G401 (cell line): ENCODE measurements at places on chromosomes 2 and 18. TPM values are rescaled to one million over a fixed set of nuclear protein-coding genes. Genes with fewer than 3 reads are reported as not detected.

The ONECUT2 gene
- not detected in 2 replicates for total RNA-seq

The NETO1 gene
- not detected in 2 replicates for total RNA-seq

The SERPINB3 gene
- total RNA-seq = not detected in 2 replicates

The PDCD1 gene
- total RNA-seq = 0.62 TPM in 1 of 2 replicates, not detected in the other

The DES gene
- total RNA-seq = not detected in 2 replicates

The SAG gene
- 0.80 TPM in 1 of 2 replicates, not detected in the other for total RNA-seq

The TMEM247 gene
- not detected in 2 replicates for total RNA-seq

The SELENOI gene
- total RNA-seq = 9.2 and 15.2 TPM in 2 replicates

The NOSTRIN gene
- not detected in 2 replicates for total RNA-seq

The REG1B gene
- total RNA-seq = not detected in 2 replicates

The FRZB gene
- total RNA-seq = 2.0 TPM in 1 of 2 replicates, not detected in the other

The GPR35 gene
- total RNA-seq = 0.86 TPM in 1 of 2 replicates, not detected in the other

The TRIM43 gene
- total RNA-seq = 0.12 and 6.3 TPM in 2 replicates

The AOX1 gene
- total RNA-seq = not detected in 2 replicates

The WDR12 gene
- total RNA-seq = 43.6 and 112 TPM in 2 replicates

The MAB21L4 gene
- not detected in 2 replicates for total RNA-seq

The SCG2 gene
- total RNA-seq = 2.9 and 3.4 TPM in 2 replicates

The WNT10A gene
- 0.12 and 1.4 TPM in 2 replicates for total RNA-seq

The AKAIN1 gene
- total RNA-seq = not detected in 2 replicates

The MBOAT2 gene
- total RNA-seq = 51.1 and 90.5 TPM in 2 replicates

The TCF23 gene
- not detected in 2 replicates for total RNA-seq

The RNF103 gene
- total RNA-seq = 10.9 and 13.4 TPM in 2 replicates

The B3GNT7 gene
- total RNA-seq = 0.14 and 0.18 TPM in 2 replicates

The SLC39A6 gene
- 53.5 and 69.7 TPM in 2 replicates for total RNA-seq

The GPR55 gene
- total RNA-seq = not detected in 2 replicates

The CHRND gene
- total RNA-seq = not detected in 2 replicates

The MBD2 gene
- total RNA-seq = 29.3 and 36.0 TPM in 2 replicates

The RUFY4 gene
- not detected in 2 replicates for total RNA-seq

The PROKR1 gene
- total RNA-seq = not detected in 2 replicates

The GAD1 gene
- total RNA-seq = 52.5 and 58.6 TPM in 2 replicates
